ENCODE measurements at places on chromosomes 7 and 10.

DNA sequence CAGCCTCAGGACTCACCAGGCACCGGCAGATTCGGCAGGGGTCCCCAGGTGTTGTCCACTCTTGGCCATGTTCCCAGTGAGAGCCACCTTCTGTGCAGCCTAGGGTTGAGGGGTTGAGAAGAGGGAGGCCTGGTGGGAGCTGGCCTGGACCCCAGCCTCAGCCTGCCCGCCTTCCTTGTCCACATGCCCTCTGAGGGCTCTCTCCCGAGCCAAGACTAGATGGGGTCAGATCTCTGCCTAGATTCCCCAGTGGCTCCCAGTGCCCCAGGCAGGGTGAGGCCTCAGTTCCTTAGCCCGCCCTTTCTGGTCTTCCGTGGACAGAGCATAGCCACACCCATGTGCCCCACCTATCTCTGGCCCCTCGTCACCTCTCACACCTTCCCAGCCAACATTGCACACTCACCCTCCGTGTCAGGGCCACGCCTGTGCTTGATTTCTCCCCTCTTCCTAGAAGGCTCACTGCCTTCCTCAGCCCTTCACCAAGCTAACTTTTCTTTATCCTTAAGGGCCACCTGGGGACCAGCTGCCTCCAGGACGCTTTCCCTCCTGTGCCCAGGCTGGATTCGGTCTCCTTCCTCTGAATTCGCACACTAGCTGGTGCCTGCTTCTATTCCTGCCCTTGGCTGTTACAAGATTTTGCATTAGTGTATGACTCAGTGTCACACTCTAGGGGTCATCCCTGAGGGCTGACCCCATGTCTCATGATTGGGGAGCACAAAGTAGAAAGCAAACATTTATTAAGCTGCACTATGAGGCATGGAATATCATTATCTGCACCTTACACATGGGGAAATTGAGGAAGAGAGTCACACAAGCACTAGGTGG is 7.5 kb downstream of the KCP start:
- no peak for DNase-seq

- no peak for DNase-seq
Observed at GRCh38 chr10:11450427-11450826, 161.0 kb downstream of the USP6NL start.

GRCh38 chr10:104322416-104322782 is 15.9 kb downstream of the ITPRIP start:
- DNase-seq, result no peak

DNA sequence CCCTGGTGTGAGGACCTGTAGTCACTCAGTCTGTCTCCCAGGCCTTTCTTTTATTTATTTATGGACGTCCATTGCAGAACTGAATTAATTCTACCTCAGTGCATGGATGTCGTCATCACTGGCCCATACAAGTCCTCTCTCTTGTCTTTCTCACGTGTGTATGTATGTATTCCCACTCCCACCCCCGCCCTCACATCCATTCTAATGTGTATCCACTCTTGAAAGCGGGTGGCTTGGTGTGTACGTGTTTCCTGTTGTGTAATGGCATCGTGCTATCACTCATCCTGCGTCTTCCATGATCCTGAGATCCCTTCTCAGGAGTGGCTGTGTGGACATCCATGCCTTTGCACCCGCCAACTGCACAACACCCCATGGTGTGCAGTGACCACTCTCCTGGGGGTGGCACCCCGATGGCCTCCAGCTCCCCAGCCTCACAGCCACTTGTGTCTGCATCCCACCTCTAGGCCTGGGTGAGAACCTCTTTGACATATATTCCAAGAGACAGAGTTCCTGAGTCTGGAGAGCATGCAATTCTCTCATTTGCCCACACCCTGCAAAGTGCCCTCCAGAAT is 3.0 kb upstream of the AOC1 start:
- no peak for DNase-seq

All from right renal pelvis (tissue), 4 donors.